ENCODE measurements at places on chromosomes 4 and X.

DNA sequence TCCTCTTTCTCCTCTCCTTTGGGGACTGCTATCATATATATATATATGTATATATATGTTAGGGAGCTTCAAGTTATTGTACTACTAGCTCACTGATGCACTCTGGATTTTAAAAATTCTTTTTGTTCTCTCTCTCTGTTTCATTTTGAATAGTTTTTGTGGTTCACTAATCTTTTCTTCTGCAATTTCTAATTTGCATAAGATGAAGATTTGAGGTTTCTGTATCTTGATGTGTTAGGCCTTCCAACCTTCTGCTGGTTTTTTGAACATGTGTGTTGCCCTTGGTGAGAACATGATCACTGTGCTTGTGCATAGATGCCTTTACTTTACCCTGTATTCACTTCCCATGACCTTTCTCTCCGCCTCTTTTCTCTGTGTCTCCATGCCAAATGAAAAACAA, 7.8 kb upstream of the ZNF718 start:
- DNase-seq = no peak

GRCh38 chrX:133229361-133229760, 11.2 kb upstream of the TFDP3 start:
- DNase-seq = no peak

DNA sequence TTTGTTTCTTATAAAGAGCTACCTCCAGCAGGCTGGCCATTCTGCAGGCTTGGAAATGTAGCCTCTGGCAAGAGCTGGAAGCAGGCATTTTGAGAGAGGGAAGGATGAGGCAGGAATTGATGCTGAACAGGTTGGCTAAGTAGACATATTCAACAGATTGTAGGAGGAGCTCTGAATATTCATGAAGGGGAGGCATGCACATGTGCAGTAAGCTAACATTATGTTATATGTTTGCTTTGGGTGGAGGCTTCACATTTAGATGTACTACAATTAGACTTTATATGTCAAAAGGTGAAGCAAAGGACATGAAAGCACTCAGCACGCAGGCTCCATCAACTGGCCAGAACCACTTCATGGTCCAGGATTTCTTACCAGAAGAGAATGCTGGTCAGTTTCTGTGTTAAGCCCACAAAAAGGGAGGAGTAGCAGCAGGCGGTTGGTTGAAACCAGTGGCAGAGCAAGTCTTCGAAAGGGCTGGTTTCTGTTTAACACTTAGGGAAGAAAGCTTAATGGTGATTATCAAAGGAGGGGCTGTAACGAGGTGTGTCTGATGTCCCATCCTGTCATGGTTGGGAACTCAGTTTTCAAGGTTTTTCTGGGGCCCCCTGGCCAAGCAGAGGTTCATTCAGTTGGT, 54.8 kb downstream of the FGFBP1 start:
- no peak for DNase-seq

GRCh38 chrX:356385-357034, 30.2 kb downstream of the PPP2R3B start:
- DNase-seq = no peak

DNA sequence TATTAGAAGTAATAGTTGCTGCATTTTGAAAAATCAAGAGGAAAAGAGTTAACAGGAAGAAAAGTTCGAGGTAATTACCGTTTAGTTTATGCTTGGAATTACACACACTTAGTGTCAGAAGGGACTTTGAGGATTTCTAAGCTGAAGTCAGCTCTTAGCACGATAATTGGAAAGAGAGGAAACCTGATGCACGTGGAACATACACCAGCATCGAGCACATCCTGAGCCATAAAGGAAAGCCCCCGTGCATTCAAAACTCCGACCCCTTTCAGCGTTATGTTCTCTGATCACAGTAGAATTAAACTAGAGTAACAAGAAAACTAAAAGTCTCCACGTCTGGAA, 400 bp upstream of the PAQR3 start:
- DNase-seq = no peak

DNA sequence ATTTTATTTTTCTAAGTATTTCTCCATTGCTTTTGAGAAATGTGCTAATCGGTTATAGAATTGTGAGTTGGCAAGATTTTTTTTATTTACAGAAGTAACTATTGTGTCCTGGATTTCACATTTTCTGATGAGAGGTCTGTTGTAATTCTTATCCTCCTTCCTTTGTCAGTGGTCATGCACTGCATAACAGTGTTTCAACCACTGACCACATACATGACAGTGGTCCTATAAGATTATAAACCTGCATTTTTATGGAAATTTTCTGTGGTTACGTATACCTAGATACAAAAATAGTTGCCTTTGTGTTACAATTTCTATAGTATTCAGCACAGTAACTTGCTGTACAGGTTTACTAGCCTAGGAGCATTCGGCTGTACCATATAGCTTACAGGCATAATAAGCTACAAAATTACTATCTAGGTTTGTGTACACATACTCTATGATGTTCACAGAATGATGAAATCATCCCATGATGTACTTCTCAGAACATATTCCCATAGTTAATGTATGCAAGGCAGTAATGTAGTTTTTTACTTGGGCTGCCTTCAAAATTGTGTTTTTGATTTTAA, 47.8 kb downstream of the APELA start:
- no peak for DNase-seq

DNA sequence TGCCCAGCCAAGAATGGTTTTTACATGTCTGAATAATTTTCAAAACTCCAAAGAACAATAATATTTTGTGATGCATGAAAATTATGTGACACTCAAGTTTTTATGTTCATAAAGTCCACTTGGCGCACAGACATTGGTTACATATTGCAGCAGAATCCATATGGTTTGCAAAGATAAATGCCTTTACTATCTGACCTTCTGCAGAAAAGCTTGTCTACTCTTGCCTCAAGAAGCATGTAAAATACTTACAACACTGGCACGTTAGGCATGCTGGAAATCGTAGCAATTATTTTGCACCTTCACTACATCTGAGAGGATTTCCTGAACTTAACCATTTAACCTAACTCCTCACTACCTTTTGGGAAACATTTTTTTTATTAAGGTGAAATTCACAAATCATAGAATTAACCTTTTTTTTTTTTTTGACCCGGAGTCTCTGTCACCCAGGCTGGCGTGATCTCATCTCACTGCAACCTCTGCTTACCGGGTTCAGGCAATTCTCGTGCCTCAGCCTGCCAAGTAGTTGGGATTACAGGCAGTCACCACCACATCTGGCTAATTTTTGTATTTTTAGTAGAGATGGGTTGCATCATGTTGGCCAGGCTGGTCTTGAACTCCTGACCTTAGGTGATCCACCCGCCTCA, 3.5 kb upstream of the XG start:
- DNase-seq = no peak

DNA sequence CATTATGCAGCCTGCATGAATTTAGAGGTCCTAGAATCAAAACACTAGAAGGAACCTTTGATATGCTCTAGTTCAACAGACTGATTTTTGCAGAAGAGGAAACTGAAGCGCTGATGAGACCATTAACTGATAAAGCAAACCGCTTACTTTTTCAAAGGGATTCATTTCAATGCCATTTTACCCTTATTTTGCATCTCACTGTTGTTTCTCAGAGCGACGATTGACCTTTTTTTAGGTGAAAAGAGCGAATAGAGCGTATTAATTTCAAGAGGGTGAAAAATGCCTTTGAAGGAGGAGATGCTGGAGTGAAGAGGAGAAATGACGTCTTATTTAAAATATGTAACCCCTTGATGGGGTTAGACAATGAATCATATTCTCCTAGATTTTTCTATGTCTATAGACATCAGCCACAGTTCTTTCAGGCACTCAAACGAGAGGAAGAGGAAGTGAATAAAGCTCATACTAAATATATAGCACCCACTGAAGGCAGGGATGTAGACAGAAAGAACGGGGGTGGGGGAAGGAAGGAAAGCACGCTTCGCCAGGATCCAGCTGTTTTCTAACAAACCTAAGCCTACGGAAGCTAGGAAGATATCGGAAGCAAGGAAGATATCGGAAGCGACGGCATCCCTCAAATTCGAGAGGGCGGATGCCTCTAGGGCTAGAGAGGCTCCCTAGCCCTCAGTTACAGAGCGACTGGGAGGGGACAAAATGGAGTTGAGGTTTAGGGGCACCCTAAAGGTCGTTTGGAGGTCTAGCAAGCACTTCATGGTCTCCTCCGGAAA, 848 bp downstream of the ACSL4 start:
- peak; percentile 1 for DNase-seq

DNA sequence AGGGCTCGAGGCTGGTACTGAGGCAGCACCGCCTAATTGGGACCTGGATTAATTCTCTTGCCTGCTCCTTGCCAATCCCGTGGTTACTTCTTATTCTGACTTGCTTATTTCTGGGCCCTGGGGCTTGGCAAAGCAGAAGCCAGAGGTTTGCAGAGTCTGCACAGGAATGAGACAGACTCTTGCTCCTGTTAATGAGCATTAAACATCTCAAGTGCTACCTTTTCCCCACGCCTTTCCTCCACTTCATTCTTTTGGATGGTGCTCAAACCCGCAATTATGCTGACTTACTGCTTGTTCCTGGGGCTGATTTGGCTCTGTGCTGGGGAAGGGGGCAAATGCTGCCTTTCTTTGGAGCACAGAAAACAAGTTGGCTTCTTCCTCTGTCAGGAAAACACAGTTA, 16.5 kb upstream of the STOX2 start:
- no peak for DNase-seq

- DNase-seq = no peak
Observed at GRCh38 chr4:151905197-151905596, 144.4 kb upstream of the GATB start.

Measured in head of caudate nucleus (tissue), 42 donors.